RPMI8226 (cell line): ENCODE measurements at places on chromosomes 13 and 19.
A peak's percentile ranks its signal among the peaks of the same experiment; 100 is the strongest.

GRCh38 chr19:47417746-47418691 lies 1.3 kb downstream of the MEIS3 start:
- DNase-seq = no peak

DNA sequence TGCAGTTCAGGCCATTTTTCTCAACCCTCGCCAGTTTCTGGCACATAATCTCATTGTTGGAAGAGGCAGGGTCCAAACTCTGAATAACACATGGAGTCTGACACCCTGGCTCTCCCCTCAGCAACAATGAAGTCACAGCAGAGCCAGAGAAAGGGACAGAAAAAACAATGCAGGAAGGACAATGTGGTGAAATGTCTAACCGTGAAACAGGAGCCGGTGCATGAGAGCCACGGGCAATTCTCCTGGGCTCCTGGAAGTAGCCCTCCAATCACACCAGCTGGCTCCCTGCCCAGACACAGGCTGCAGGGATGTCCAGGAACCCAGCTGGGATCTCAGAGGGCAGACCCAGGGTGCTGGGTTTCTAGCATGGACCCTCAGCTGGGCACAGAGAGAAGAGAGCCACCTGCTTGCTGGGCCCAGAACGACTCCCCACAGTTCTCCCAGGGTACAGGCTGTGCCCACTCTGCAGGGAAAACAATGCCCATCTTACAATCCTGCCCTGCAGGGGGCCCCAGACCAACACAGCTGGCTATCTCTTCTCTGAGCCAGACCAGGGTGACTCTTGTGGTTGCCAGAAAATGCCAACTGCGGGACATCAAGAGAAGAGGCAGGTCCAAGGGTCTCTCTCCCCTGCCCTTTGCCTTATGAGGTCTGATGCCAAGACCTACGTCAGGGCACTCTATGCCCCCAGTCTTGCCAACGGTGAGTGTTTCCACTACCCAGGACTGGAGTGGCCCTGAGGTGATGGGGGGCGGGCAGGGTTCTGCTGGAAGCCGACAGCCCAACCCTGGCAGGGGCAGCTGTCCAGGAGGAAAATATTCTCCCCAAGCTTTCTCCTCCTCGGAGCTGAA lies 64.5 kb downstream of the CEBPG start:
- peak; percentile 5 for DNase-seq

DNA sequence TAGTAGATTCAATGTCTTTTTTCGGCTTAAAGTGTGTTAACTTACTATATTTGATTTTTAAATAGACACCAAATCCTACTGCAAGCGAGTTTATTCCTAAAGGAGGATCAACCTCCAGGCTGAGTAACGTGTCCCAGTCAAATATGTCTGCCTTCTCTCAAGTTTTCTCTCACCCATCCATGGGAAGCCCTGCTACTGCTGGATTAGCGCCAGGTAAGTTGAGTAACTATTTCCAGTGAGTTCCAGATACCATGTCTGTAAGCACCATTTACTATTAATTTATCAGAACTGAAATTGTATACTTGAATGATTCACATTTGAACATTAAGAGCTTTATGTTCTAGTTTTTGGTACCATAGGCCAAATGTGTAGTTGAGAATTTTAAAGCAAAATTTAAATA lies 81.8 kb downstream of the PAN3 start:
- no peak for DNase-seq

- DNase-seq = no peak
Observed at GRCh38 chr13:32491028-32491427, 47.6 kb downstream of the N4BP2L2 start.

- peak; percentile 72 for DNase-seq
Observed at GRCh38 chr19:8615813-8616596, 5.5 kb upstream of the ADAMTS10 start.

DNA sequence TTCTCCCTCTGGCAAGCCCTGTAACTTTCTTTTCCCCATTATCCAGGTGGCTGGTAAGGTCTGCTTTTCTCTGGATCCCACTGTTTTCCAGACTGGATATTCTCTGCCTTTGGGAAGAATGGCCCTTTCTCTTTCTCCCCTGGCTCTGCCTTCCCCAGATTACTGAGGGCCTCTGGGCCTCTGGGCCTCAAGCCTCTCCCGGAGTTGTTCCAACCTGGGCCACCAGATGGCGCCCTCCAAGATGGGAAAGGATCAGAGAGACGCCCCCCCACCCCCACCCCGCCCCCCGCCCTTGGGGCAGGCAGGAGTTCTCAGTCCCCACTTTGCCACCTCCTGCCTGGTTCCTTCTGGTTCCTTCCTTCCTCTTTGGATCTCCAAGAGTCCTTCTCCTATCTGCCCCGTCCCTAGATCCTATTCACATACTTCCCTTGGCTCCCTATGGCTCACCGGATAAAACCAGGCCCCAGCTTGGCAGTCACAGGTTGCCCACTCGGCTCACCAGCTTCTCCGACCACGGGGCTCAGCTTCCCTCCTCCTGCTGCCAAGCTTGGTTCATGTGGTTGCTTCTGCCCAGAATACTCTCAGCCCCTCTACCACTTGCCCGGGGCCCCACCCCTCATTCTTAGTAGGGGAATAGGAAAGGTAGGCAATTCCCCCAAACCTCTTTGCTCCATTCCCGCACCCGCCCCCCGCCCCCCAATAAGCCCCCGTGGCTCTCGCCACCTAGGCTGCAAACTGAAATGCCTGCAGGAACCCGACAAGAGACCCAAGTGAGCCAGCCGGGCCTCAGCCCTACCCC lies 13.1 kb downstream of the EPS8L1 start:
- peak; percentile 80 for DNase-seq
